Caco-2 (cell line): ENCODE measurements at places on chromosomes 12 and 14. TPM values are rescaled to one million over a fixed set of nuclear protein-coding genes. Genes with fewer than 3 reads are reported as not detected.

The COX8C gene
- total RNA-seq: not detected in 2 replicates

The ACOT6 gene
- total RNA-seq: not detected in 2 replicates

The CPSF6 gene
- total RNA-seq: 118 and 124 TPM in 2 replicates

The CAPZA3 gene
- total RNA-seq: not detected in 2 replicates

The IKBIP gene
- total RNA-seq: 9.9 and 10.9 TPM in 2 replicates

The RNF212B gene
- total RNA-seq: not detected in 2 replicates

The NDUFB1 gene
- 105 and 115 TPM in 2 replicates for total RNA-seq

The ARL6IP4 gene
- total RNA-seq: 99.6 and 103 TPM in 2 replicates

The SLCO1B1 gene
- 0.18 and 0.51 TPM in 2 replicates for total RNA-seq

The PNN gene
- 98.5 and 100 TPM in 2 replicates for total RNA-seq

The KRT6A gene
- 0.14 TPM in 1 of 2 replicates, not detected in the other for total RNA-seq

The DTX1 gene
- total RNA-seq: not detected in 2 replicates

The MYF5 gene
- total RNA-seq: not detected in 2 replicates

The NT5DC3 gene
- total RNA-seq: 9.5 and 10.7 TPM in 2 replicates

The ASPG gene
- total RNA-seq: not detected in 2 replicates

The CORO1C gene
- 176 and 195 TPM in 2 replicates for total RNA-seq

The C12orf42 gene
- total RNA-seq: not detected in 2 replicates

The MIPOL1 gene
- total RNA-seq: 18.7 and 20.9 TPM in 2 replicates

The C12orf57 gene
- total RNA-seq: 111 TPM in 2 replicates

The POLR3B gene
- 13.7 and 13.9 TPM in 2 replicates for total RNA-seq

The TEDC1 gene
- 30.3 and 30.8 TPM in 2 replicates for total RNA-seq

The OR4E2 gene
- total RNA-seq: not detected in 2 replicates

The PTPRR gene
- 1.3 and 1.9 TPM in 2 replicates for total RNA-seq

The HPD gene
- 0.20 TPM in 1 of 2 replicates, not detected in the other for total RNA-seq

The RFX4 gene
- not detected in 2 replicates for total RNA-seq

The DAO gene
- not detected in 2 replicates for total RNA-seq

The INHBC gene
- total RNA-seq: not detected in 2 replicates

The RFLNA gene
- total RNA-seq: 15.4 and 21.1 TPM in 2 replicates

The ADSS1 gene
- 1.6 and 3.2 TPM in 2 replicates for total RNA-seq

The CCDC184 gene
- total RNA-seq: 1.00 and 1.0 TPM in 2 replicates

The SSPN gene
- 1.0 and 3.1 TPM in 2 replicates for total RNA-seq

The PRR13 gene
- total RNA-seq: 395 and 400 TPM in 2 replicates

The DEPDC4 gene
- total RNA-seq: 3.9 and 4.9 TPM in 2 replicates

The UBC gene
- 782 and 880 TPM in 2 replicates for total RNA-seq

The KSR2 gene
- 0.42 and 0.66 TPM in 2 replicates for total RNA-seq

The PUS7L gene
- total RNA-seq: 29.1 and 36.0 TPM in 2 replicates

The MGST1 gene
- 105 and 122 TPM in 2 replicates for total RNA-seq

The ADGRD1 gene
- total RNA-seq: 3.6 and 3.7 TPM in 2 replicates

The COCH gene
- 32.2 and 33.4 TPM in 2 replicates for total RNA-seq

The CIDEB gene
- 3.5 and 7.2 TPM in 2 replicates for total RNA-seq

The RNASE2 gene
- total RNA-seq: not detected in 2 replicates

The ITGA7 gene
- 46.1 and 47.0 TPM in 2 replicates for total RNA-seq

The BATF gene
- 1.5 and 1.7 TPM in 2 replicates for total RNA-seq

The CD163L1 gene
- 0.07 and 0.11 TPM in 2 replicates for total RNA-seq

The DNAH10 gene
- total RNA-seq: 0.16 and 0.45 TPM in 2 replicates

The POMT2 gene
- 30.4 and 36.9 TPM in 2 replicates for total RNA-seq

The CBLN3 gene
- total RNA-seq: 1.1 and 1.4 TPM in 2 replicates

The SERPINA10 gene
- total RNA-seq: 5.6 and 7.3 TPM in 2 replicates

The GALC gene
- total RNA-seq: 16.3 and 19.9 TPM in 2 replicates

The ZDHHC22 gene
- not detected in 2 replicates for total RNA-seq

The OVCH1 gene
- not detected in 2 replicates for total RNA-seq

The TAMALIN gene
- 3.7 and 4.1 TPM in 2 replicates for total RNA-seq

The HIGD1C gene
- total RNA-seq: not detected in 2 replicates

The NAA25 gene
- 41.0 and 42.3 TPM in 2 replicates for total RNA-seq

The SOX5 gene
- total RNA-seq: 15.4 and 16.8 TPM in 2 replicates

The ANO4 gene
- total RNA-seq: 0.09 TPM in 1 of 2 replicates, not detected in the other

The PRR4 gene
- total RNA-seq: 6.8 and 8.4 TPM in 2 replicates

The WNT1 gene
- 0.63 TPM in 1 of 2 replicates, not detected in the other for total RNA-seq

The RNASE7 gene
- not detected in 2 replicates for total RNA-seq
